ENCODE measurements at places on chromosomes 4 and X. TPM values are rescaled to one million over a fixed set of nuclear protein-coding genes. Genes with fewer than 3 reads are reported as not detected.

The GPR50 gene
- total RNA-seq: not detected

The SUV39H1 gene
- total RNA-seq: 30.8 TPM

The RIPPLY1 gene
- not detected for total RNA-seq

The C1QTNF7 gene
- not detected for total RNA-seq

The RNF212 gene
- 1.1 TPM for total RNA-seq

The PRKG2 gene
- total RNA-seq: 0.06 TPM

The TEX13D gene
- total RNA-seq: 0.27 TPM

The KLB gene
- total RNA-seq: not detected

The EVC2 gene
- 0.82 TPM for total RNA-seq

The UGT2B15 gene
- total RNA-seq: not detected

The EXOSC9 gene
- 77.6 TPM for total RNA-seq

The PCYT1B gene
- 0.11 TPM for total RNA-seq

The ANK2 gene
- total RNA-seq: 0.55 TPM

The PABPC5 gene
- total RNA-seq: not detected

The RAB41 gene
- total RNA-seq: not detected

The MAGEA11 gene
- not detected for total RNA-seq

The STARD8 gene
- total RNA-seq: 0.19 TPM

The UGT2B17 gene
- total RNA-seq: not detected

The MAGEB1 gene
- total RNA-seq: not detected

The TAF9B gene
- total RNA-seq: 20.8 TPM

The C4orf46 gene
- 20.6 TPM for total RNA-seq

The TMEM165 gene
- 77.7 TPM for total RNA-seq

The PASD1 gene
- total RNA-seq: not detected

The SMIM31 gene
- total RNA-seq: not detected

The ARR3 gene
- not detected for total RNA-seq

The EDNRA gene
- total RNA-seq: not detected

The MRPL1 gene
- 89.5 TPM for total RNA-seq

The CAPN6 gene
- not detected for total RNA-seq

The GRID2 gene
- not detected for total RNA-seq

The GLOD5 gene
- total RNA-seq: not detected

The SYP gene
- 2.7 TPM for total RNA-seq

The MXRA5 gene
- not detected for total RNA-seq

The SH3D19 gene
- total RNA-seq: not detected

The SERTM2 gene
- not detected for total RNA-seq

The MAGEA2B gene
- not detected for total RNA-seq

The SPINK2 gene
- total RNA-seq: 0.50 TPM

The MAGEA2 gene
- not detected for total RNA-seq

The ETDB gene
- not detected for total RNA-seq

The VCX gene
- total RNA-seq: not detected

The BANK1 gene
- 0.17 TPM for total RNA-seq

The GAGE13 gene
- total RNA-seq: not detected

The HMX1 gene
- not detected for total RNA-seq

The CACNA1F gene
- 0.21 TPM for total RNA-seq

The AFM gene
- total RNA-seq: not detected

The GABRB1 gene
- not detected for total RNA-seq

The ETDA gene
- not detected for total RNA-seq

The ARHGAP36 gene
- total RNA-seq: not detected

The BRS3 gene
- total RNA-seq: not detected
